Esophagus muscularis mucosa (tissue), 4 donors: ENCODE measurements at places on chromosomes 5 and 9. TPM values are rescaled to one million over a fixed set of nuclear protein-coding genes. Genes with fewer than 3 reads are reported as not detected.

The SNCAIP gene
- 3.0 TPM for total RNA-seq

The TEK gene
- total RNA-seq, result 17.4 TPM

DNA sequence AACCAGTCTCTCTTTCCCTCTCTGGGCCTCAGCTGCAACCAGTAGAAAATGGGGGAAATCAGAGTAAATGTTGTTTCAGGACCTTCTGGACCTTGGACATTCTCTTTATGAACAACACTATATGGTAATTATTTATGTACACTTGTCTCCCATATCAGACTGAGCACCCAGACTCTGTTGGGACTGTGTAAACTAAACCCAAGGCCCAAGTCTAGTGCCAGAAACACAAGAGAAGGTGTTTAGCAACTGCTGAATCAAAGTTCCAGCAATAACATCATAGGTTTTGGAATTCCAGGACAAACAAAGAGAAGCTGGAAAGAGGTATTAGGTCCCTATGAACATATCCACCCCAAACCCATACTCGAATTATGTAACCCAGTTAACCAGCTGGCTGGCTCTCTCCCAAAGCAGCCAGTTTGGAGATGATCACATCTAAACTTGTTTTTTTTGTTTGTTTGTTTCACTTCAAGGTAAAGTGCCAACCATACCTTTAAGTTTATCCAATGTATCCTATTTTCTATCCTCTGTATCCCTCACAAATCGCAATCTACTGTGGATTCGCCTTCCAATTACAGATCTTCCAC lies 1.9 kb upstream of the RNF38 start:
- no peak for DNase-seq

DNA sequence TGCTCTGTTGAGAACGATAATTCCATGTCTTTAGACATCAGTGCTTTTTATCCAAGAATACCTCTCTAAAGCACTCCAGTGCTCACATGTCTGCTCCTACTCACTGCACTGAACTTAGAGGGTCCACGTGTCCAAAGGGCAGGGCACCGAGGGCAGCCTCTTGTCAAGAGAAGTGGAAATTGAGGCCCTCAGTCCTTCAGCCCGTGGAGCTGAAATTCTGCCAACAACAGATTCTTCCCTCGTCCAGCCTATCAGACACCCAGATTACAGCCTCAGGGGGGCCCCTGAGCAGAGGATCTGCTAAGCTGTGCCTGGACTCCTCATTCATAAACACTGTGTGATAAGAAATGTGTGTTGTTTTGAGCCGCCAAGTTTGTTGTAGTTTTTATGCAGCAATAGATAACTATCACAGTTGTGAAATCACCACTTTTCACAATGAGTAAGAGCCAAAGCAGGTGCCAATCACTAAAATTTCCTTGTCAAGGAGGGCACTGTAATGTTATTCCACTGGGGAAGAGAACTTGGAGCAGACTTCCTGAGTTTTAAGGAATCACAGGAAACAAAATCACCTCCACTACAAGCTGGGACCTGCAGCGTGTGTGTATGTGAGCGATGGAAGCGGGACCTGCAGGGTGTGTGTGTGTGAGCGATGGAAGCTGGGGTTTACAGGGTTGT lies 58.8 kb upstream of the IGFBPL1 start:
- no peak for DNase-seq

The TERT gene
- not detected for total RNA-seq
